Hepatocyte (in vitro differentiated cells): ENCODE measurements at places on chromosomes 2 and 18. TPM values are rescaled to one million over a fixed set of nuclear protein-coding genes. Genes with fewer than 3 reads are reported as not detected.

GRCh38 chr18:48548011-48548771, 9.4 kb downstream of the CTIF start:
- DNase-seq: peak; percentile 63
- peak overlapping the region; percentile 52 for H3K27ac ChIP-seq
- H3K4me3 ChIP-seq: no peak overlapping the region
- peaks cover 44% of the 10 kb centered on the region for H3K4me1 ChIP-seq
- no peaks in the 10 kb centered on the region for H3K27me3 ChIP-seq

DNA sequence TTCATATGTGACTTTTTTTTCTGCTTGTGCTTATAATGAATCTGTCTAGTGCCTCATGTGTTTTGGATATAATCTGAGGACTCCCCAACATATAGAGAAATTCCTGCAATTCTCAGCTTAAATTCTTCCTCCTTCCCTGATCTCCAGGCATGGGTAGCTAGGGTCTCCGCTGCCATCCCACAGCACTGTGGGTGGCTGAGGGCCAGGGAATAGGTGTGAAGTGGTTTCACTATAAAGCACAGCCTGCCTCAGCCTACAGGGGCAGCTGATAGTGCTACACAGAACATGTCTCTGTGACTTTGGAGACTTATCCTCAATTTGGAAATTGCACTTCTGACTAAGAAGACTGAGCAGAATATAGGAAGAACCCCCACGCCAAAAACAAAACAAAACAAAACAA, 137.3 kb upstream of the NABP1 start:
- DNase-seq: no peak
- H3K4me1 ChIP-seq: peaks cover 7% of the 10 kb centered on the region
- no peak overlapping the region for H3K4me3 ChIP-seq
- no peaks in the 10 kb centered on the region for H3K36me3 ChIP-seq
- H3K27me3 ChIP-seq: no peaks in the 10 kb centered on the region

The LDLRAD4 gene
- polyA plus RNA-seq: 17.5 and 29.0 TPM in 2 replicates

The ITGA4 gene
- polyA plus RNA-seq: 1.8 and 1.9 TPM in 2 replicates

GRCh38 chr2:7904319-7904718, 777.5 kb upstream of the ID2 start:
- H3K27me3 ChIP-seq: no peaks in the 10 kb centered on the region
- peak overlapping the region; percentile 35 for H3K27ac ChIP-seq
- peak; percentile 33 for DNase-seq
- H3K4me3 ChIP-seq: no peak overlapping the region
- no peaks in the 10 kb centered on the region for H3K36me3 ChIP-seq

The MAL gene
- not detected in 2 replicates for polyA plus RNA-seq

DNA sequence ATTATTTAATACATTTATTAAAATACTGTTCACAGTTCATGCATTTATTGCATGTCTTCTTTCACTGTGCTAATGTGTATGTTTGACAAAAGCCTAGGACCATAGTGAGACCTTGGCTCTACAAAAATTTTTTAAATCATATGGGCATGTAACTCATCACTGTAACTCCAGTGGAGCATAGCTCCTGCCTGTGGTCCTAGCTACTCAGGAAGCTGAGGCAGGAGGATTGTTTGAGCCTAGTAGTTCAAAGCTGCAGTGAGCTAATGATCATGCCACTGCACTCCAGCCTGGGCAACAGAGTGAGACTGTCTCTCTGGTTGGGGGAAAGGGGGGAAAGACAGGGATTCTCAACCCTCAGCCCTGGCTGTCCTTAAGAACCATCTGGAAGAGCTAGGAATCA, 137.8 kb downstream of the PRKCE start:
- no peaks in the 10 kb centered on the region for H3K27me3 ChIP-seq
- no peaks in the 10 kb centered on the region for H3K4me1 ChIP-seq
- DNase-seq: no peak
- H3K27ac ChIP-seq: no peak overlapping the region

The EMILIN2 gene
- polyA plus RNA-seq: 16.8 and 21.6 TPM in 2 replicates

The TMEM198 gene
- polyA plus RNA-seq: 10.4 and 12.2 TPM in 2 replicates

DNA sequence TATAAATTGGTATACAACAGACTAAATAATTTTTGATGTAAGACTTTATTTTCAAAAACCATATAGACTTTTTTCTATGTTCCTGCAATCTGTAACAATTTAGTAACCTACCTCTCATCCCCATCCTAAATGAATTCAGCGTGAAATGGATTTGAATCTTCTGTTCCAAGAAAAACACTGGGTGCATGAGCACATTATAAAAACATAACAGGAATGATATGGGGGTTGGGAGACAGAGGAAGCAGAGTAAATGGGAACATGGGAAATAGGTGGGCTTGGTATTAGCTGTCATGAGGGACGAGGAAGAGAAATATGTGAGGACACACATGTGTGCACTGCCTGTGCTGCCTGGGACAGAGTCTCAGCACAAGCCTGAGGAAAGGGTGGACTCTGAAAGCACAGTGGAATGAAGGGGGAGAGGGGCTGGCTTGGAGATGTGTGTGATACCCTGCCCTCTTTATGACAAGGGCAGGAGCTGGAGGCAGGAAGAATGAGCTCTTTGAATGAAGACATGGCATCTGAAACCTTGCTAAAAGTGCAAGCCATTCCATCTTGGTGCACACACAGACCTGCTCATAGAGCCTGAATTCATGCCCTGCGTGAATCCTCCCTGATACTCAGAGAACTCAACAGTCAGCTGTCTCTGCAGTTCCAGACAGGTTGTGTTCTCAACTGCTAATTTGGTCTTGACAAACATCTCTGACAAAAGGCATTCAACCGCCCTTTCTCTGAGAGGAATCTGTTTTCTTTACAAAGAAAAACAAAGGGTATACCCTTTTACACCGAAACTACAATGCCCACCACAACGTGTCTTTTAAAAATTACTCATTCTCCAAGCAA, 66.6 kb downstream of the EPB41L3 start:
- no peaks in the 10 kb centered on the region for H3K36me3 ChIP-seq
- no peaks in the 10 kb centered on the region for H3K4me1 ChIP-seq
- H3K27ac ChIP-seq: no peak overlapping the region

DNA sequence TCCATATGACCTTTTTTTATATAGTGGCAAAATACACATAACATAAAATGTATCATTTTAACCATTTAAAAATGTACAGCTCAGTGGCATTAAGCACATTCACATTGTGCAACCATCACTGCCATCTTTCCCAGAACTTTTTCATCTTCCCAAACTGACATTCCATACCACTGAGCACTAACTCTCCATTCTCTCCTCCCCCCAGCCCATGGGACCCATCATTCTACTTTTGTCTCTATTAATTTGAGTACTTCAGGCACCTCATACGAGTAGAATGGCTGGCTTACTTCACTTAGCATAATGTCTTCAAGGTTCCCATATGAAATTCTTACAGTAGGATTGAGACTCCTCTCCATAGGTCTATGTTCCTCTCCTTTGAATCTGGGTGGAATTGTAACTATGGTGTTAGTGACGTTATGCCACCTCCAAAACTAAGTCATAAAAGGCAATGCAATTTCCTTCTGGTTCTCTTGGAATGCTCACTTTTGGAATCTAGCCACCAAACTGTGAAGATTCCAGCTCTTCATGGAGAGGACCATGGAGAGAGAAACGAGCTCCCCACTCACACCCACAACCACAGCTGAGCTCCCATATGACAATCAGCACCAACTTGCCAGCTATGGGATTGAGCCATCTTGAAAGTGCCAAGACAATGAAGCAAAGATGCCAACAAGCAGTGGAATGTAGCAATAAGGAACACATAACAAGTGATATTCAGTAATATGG, 9.8 kb upstream of the DNAJC27 start:
- H3K4me1 ChIP-seq: peaks cover 17% of the 10 kb centered on the region
- no peak overlapping the region for H3K4me3 ChIP-seq
- DNase-seq: no peak
- no peak overlapping the region for H3K27ac ChIP-seq
- no peaks in the 10 kb centered on the region for H3K27me3 ChIP-seq
- H3K36me3 ChIP-seq: no peaks in the 10 kb centered on the region

- H3K36me3 ChIP-seq: no peaks in the 10 kb centered on the region
- H3K27me3 ChIP-seq: no peaks in the 10 kb centered on the region
- H3K4me3 ChIP-seq: no peak overlapping the region
- DNase-seq: peak; percentile 37
Measured at GRCh38 chr2:213104092-213104902, 47.1 kb downstream of the IKZF2 start.

DNA sequence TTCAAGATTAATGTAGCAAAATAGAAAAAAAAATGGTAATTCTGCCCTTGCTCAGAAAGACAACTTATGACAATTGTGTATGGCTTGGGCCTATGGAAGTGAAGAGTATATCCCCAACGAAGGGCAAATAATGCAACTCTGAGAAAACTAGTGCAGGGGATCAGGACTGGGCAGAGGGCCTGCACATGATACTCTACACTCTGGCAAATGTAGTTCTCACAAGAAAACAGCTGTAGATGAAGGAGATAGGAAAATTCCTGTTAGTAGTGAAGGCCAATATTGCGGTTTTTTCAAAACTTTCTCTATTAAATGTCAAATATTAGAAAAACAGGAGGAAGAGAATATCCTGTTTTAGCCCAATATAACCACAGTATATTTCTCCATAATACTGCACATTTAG, 77.8 kb downstream of the SCN9A start:
- H3K27me3 ChIP-seq: no peaks in the 10 kb centered on the region
- no peaks in the 10 kb centered on the region for H3K4me1 ChIP-seq
- H3K36me3 ChIP-seq: no peaks in the 10 kb centered on the region
- no peak for DNase-seq
- H3K4me3 ChIP-seq: no peak overlapping the region

GRCh38 chr18:34880403-34880802, 160.8 kb upstream of the MAPRE2 start:
- no peaks in the 10 kb centered on the region for H3K4me1 ChIP-seq
- no peak for DNase-seq
- H3K36me3 ChIP-seq: no peaks in the 10 kb centered on the region

DNA sequence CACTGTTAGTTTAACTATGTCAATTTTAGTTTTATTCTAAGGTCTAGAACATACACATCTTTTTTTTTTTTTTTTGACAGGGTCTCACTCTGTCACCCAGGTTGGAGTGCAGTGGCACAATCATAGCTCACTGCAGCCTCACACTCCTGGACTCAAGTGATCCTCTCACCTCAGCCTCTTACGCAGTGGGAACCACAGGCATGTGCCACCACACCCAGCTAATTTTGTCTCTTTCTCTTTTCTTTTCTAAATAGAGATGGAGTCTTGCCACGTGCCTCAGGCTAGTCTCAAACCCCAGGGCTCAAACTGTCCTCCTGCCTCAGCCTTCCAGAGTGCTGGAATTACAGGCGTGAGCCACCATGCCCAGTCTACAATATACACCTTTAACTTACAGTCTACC, 69.5 kb upstream of the CHRNA1 start:
- no peak overlapping the region for H3K4me3 ChIP-seq
- H3K4me1 ChIP-seq: no peaks in the 10 kb centered on the region
- H3K27ac ChIP-seq: no peak overlapping the region
- H3K36me3 ChIP-seq: no peaks in the 10 kb centered on the region
- no peaks in the 10 kb centered on the region for H3K27me3 ChIP-seq

The TRIM43 gene
- polyA plus RNA-seq: not detected in 2 replicates

The RAPGEF4 gene
- polyA plus RNA-seq: 1.00 and 2.0 TPM in 2 replicates

The MZT2B gene
- 424 and 459 TPM in 2 replicates for polyA plus RNA-seq

- peaks cover 45% of the 10 kb centered on the region for H3K27me3 ChIP-seq
- peak overlapping the region; percentile 48 for H3K4me3 ChIP-seq
- DNase-seq: no peak
- H3K36me3 ChIP-seq: no peaks in the 10 kb centered on the region
- no peak overlapping the region for H3K27ac ChIP-seq
Measured at GRCh38 chr18:55778788-55779690, 191.0 kb upstream of the TCF4 start.

The PSD4 gene
- 11.5 and 15.1 TPM in 2 replicates for polyA plus RNA-seq

- H3K36me3 ChIP-seq: no peaks in the 10 kb centered on the region
- no peaks in the 10 kb centered on the region for H3K4me1 ChIP-seq
Measured at GRCh38 chr2:210228586-210228985, 3.3 kb upstream of the ACADL start.

DNA sequence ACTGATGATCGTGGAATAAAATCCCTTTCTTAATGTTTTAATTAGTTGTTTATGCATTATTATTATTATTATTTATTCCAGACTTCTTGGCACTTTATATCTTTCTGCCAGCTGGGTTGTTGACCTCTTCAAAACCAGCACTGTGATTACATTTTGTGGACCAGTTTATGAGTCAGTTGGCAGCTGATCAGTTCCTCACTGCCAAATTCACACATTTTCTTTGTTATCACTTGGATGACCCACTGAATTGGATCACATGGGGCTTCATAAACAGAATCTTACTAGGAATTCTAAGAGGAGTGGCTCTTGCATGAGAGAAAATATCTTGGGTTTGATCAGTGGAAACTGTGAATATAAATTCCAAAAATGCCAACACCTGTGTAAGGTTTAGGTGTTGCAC, 321.8 kb upstream of the SPRED2 start:
- H3K4me1 ChIP-seq: no peaks in the 10 kb centered on the region
- H3K36me3 ChIP-seq: no peaks in the 10 kb centered on the region
- no peak overlapping the region for H3K4me3 ChIP-seq
- H3K27me3 ChIP-seq: no peaks in the 10 kb centered on the region

- peak within 1 kb of the TSS; percentile 62 for H3K4me3 ChIP-seq
- H3K27me3 ChIP-seq: no peaks in the 10 kb centered on the region
- H3K36me3 ChIP-seq: no peaks in the 10 kb centered on the region
- H3K4me1 ChIP-seq: peaks cover 5% of the 10 kb centered on the region
- peak; percentile 89 for DNase-seq
Measured at GRCh38 chr2:162318328-162319180, at the start of gene IFIH1. IFIH1 (minus strand) TSS chr2:162318684; CDS start chr2:162318307, 377 bp downstream.

The TNS1 gene
- polyA plus RNA-seq: 16.2 TPM in 2 replicates

DNA sequence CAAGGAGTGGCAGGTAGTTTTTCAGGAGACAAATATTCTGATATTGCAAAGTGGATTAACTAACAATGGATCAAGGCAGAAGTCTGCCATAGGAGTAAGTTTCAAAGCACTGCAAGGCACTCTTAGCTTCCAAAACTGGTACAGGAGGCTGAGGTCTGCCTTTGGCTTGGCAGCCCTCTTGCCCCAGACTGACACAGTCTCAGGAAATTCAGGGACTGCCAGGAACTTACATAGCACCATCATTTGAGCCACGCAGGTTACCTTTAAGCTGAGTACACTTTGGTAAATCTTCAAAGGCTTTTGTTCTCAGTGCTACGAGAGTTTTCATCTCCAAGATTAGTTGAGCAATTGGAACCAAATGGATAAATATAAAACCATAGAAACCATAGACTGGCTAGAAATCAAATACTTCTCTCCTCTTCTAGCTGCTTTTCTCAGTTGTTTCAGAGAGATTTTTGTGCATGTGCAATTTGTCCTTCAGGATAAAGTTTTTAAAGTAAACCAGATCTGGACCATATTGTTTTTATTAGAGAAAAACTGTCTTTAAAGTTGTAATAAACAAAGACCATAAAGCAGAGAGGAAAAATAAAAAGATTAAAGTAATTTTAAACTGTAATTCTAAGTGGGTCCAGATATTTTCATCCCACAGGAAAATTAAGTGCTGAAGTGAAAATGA, 18.8 kb downstream of the ANKRD29 start:
- H3K4me1 ChIP-seq: peaks cover 4% of the 10 kb centered on the region
- H3K4me3 ChIP-seq: no peak overlapping the region
- H3K27me3 ChIP-seq: no peaks in the 10 kb centered on the region
- peak overlapping the region; percentile 3 for H3K27ac ChIP-seq

GRCh38 chr2:231277962-231278361, 79.5 kb downstream of the ARMC9 start:
- no peaks in the 10 kb centered on the region for H3K27me3 ChIP-seq
- DNase-seq: no peak
- H3K27ac ChIP-seq: no peak overlapping the region
- no peaks in the 10 kb centered on the region for H3K4me1 ChIP-seq

The DTYMK gene
- polyA plus RNA-seq: 52.3 and 55.5 TPM in 2 replicates
